ENCODE measurements at places on chromosomes 12 and 14.

GRCh38 chr14:103332143-103332919 lies 1.7 kb upstream of the EIF5 start:
- no peak for DNase-seq

DNA sequence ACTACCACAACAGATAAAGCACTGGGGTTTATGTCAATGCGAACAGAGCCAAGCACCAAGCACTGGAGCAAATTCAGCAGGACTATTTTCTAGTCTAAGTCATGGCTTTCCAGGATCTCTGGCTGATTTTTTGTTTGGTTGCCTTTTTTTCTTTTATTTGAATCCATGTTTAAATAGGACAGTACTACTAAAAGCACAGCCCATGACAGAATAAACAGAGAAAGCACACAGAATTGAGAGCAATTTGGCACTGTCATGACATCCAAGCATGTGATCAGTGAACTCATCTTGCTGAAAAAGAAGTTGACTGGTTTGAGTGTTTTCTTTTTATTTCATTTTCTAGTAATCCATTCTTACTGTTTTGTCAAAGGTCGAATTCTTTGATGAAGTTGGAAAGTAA lies 23.1 kb upstream of the RERG start:
- peak; percentile 23 for DNase-seq

- no peak for DNase-seq
These were observed 216.6 kb upstream of the PWP1 start for GRCh38 chr12:107469011-107469410.

DNA sequence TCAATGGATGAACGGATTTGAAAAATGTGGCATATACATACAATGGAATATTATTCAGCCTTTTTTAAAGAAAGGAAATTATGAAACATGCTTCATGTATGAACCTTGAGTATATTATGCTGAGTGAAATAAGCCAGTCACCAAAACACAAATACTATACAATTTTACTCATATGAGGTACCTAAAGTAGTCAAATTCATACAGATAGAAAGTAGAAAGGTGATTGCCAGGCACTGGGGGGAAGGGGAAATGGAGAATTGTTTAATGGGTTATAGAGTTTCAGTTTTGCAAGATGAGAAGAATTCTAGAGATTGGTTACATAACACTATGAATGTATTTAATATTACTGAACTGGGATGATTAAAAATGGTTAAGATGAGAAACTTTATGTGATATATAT lies 171.4 kb downstream of the TMTC3 start:
- DNase-seq: no peak

- DNase-seq: peak; percentile 81
These were observed 7.4 kb downstream of the TCP11L2 start for GRCh38 chr12:106309671-106310505.

Measured in choroid plexus epithelial cell (primary cell).